ENCODE measurements at places on chromosomes 12 and 14. TPM values are rescaled to one million over a fixed set of nuclear protein-coding genes. Genes with fewer than 3 reads are reported as not detected.

Gene NPFF
- not detected for total RNA-seq

Gene APOF
- total RNA-seq: not detected

Gene ANP32D
- total RNA-seq: not detected

- DNase-seq: no peak
Observed at GRCh38 chr12:1395421-1395955, 198.9 kb downstream of the FBXL14 start.

DNA sequence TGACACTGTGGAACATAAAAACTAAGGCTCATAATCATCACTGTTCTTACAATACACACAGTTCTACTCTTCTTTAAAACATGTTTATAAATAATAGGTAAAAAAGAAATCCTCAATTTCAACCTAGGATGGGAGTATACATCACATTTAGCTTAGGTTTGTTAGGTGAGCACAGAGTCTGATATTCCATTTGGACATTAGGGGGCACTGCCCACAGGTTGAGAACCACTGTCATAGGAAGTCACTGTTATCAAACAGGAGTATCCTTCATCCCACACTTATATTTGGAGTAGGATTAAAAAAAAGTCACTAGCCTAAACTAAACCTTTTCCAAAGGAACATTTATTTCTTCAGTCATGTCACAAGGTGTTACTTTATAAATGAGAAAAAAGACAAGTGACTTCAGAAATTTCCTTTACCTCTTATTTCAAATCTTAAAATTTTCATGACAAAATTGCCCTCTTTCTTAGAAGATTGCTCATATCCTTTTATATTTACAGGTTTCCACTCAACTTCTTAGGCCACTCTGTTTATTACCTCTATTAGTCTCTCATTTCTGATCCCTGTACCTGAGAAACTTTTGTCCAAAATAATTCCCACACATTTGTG lies 240.6 kb downstream of the CPNE8 start:
- DNase-seq: peak; percentile 27

DNA sequence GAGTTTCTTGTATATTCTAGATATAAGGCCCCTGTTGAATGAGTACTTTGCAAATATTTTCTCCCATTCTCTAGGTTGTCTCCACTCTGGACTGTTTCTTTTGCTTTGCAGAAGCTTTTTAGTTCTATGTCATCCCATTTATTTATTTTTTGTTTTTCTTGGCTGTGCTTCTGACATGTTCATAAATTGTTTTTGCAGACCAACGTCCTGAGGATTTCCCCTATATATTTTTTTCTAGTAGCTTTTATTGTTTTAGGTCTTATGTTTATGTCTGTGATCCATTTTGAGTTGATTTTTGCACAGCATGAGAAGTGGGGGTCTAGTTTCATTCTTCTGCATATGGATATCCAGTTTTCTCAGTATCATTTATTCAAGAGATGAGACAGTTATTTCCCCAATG lies 70.4 kb upstream of the BTG1 start:
- DNase-seq: no peak

DNA sequence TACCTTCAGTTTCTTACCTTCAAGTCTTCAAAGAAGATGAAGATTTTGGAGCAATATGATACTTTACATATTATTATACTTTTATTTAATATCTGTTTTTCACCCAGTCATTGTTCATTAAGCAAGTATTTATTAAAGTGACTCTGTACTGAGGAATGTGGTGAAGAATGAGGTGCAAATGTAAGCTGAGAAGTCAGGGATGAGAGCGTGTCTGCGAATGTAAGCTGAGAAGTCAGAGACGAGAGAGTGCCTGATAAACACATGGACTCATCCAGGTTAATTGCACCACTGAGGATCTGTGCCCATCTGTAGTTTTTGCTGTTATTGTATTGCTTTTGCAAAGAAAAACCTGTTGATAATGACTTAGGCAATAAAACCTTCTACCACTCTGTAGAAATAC lies 211.9 kb upstream of the FAR2 start:
- no peak for DNase-seq

Measured in hematopoietic multipotent progenitor cell (in vitro differentiated cells).